ENCODE measurements at places on chromosomes 2 and 18.

DNA sequence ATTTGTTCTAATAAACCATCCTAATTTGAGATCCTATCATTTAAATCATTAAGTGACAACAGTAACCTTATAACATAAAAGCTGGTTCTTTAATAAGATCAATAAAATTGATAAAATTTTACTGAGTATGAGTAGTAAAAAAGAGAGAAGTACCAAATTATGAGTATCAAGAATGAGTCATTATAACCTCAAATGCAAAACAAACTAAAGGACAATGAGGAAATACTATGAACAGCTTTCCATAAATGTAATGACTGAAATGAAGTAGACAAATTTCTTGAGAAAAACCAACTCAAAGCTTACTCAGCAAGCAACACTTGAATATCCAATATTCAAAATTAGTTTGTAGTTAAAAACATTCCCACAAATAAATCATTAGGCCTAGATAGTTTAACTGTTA is 433.0 kb downstream of the ZEB2 start:
- DNase-seq: no peak

- no peak for DNase-seq
These were observed 921 bp upstream of the FABP1 start for GRCh38 chr2:88128654-88129312.

- DNase-seq: no peak
These were observed 121.6 kb downstream of the SPP2 start for GRCh38 chr2:234172066-234172465.

DNA sequence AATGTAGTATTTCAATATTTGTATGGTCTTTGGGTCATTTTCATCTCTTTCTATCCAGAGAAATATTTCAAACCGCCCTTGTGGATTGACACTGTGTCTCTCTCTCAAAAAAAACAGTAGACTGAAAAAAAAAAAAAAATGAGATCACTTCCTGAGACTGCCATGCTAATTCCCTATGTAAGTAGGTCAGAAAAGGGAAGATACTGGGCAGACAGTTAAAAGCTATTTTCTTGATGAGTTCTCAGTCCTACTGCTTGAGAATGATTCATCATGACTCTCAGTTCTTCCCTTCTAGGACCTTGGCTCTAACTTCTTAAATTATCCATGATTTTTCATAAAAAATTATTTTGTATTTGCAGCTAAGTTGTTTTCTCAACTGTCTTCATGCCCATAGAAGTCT is 672.3 kb upstream of the REG3G start:
- no peak for DNase-seq

- DNase-seq: no peak
These were observed 98.6 kb upstream of the KLF7 start for GRCh38 chr2:207264310-207264709.

DNA sequence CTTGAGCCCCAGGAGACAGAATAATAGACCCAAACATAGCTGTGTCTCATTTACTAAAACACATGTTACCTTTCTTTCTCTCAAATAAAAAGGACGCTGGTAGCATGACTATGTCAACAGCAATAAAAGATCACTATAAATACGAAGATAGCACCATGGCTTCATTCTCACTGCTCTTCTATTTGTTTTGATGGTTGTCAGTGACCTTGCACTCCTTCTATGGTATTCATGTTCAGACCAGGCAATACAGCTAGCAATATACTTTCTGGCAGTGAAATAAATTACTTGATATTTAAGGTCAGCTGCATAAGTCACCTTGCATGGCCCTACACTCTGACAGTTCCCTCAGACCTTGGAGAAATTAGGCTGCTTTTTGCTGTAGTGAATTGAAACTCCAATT is 263.2 kb upstream of the CDH7 start:
- DNase-seq: peak; percentile 16

DNA sequence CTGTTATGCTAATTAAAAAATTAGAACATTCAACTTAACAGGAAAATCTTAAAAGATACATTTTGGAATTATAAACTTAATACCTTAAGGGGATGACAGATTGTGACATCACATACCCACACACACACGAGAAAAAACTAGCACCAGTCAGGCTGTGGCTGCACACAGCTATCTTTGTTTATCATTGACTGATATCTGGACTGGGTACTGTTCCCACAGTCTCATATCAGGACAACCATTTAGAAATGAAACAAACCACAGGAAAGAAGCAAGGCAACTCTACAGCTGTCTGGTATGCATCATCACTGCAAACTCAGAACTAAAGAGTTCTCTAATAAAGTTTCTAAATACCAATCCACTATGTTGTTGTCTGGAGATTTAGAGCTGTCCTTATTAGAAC is 210.9 kb upstream of the SMAD7 start:
- DNase-seq: no peak

All from SHP77 treated with DMSO at 0.1 percent for 48 hours (cell line).